ENCODE measurements at places on chromosomes 4 and X.

DNA sequence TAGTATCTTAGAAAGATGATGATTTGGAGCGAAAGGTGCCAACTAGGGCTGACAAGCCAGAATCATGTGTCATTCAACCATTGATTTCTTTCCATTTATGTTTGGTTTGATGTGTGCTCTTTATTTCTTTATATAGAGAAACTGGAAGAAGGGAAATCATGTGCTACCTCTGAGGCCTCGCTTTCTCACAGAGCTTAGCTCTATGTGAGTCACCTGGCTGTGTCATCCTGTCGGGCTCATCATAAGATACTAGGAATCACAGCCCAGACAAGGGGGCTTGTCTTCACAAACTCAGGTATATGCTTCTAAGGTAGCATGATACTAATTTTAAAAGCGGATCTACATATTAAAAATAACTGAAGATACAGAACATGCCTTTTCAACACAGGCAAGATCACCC is 81.7 kb upstream of the GPM6B start:
- DNase-seq, result no peak

- DNase-seq, result no peak
Observed at GRCh38 chr4:165006456-165006855, 25.3 kb upstream of the TRIM60 start.

DNA sequence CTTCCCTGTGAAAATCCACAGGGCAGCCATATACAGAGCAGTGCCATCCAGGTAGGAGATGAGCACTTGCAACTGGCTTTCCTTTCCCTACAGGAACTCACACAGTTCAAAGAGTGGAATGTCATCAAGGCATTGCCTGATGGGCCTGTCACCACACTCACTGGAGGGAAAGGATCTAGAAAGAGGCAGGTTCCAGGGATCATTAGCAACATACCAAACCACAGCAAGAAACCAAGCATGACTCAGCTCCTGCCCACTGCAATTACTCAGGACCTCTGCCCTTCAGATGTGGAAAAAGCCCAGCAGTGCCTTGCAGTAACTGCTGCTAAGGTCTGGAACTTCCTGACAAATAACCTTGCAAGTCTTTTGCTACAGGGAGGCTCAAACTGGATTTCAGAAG is 101.2 kb downstream of the ZNF674 start:
- DNase-seq, result no peak

DNA sequence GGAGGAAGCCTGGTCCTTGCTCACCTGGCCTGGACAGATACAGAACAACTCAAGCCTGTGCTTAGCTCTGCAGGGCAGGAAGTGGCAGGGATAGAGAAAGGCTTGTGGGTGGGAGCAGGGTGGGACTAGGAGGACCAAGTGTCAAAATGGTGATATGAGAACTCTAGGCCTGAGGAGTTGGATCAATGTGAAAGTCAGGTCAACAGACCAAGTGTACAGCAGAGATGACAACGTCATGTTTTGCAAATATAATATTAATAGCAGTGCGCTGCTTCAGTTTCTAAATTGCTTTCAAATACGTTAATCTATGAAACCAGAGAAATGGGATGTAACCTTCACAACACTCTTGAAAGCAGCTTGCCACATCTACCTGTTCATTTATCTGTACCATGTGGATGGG is 114.2 kb upstream of the MAP3K15 start:
- no peak for DNase-seq

GRCh38 chr4:143381189-143382118 is 44.8 kb downstream of the GAB1 start:
- DNase-seq, result no peak
